LHCN-M2 (cell line): ENCODE measurements at places on chromosomes 7 and 10.
A peak's percentile ranks its signal among the peaks of the same experiment; 100 is the strongest.

DNA sequence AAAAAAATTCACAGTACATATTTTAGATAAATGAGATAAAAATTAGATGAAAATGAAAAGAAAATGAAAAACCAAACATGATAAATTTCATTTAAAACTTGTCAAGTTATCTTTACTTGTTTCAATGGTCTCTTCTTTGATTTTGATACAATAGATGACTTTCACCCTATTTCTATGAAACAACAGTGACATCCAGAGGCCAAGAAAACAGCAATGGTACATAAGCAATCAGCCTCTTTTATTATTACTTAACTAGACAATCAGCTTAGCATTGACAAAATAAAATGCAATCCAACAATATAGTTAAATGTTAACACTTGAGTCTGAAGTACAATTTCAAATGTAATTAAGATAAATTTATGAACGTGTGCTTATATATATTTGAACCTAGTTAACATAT is 74.8 kb upstream of the GPR37 start:
- no peak for DNase-seq

- peak; percentile 20 for DNase-seq
Observed at GRCh38 chr10:130020651-130021382, 56.7 kb upstream of the EBF3 start.

GRCh38 chr7:5636446-5636835 is 145.0 kb downstream of the RNF216 start:
- DNase-seq = peak; percentile 55

DNA sequence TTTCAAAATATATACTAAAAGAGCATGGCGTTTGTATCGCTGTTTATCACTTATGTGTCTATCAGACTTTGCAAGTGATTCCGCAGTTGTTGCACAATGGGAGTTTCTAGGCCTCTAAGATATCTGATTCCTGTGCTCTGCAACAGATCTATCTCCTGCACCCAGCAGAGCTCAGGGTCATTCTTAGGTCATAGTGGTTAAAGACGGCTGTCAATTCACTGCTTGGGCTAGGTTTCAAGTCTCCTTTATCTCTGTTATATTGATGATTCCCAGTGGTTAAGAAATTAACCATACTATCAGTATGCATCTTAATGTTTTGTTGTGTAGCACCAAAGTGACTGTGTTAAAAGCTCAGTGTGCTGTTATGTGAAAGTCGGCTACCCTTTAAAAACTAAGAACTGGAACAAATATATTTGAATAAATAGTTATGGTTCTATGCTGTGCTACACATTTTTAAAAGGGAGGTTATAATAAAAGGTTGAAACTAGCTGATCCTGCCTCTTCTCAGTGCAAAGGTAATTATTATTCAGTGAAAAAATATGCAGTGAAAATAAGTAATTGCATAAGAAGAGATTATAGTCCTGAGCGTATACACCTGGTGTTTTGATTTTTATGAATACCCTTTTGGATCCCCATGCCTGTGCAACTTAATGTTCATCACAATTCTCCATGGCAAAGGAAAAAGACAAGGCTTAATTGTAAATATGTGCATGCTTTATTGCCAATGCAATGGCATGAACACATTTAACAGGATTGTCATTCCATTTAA is 24.0 kb downstream of the HOXA1 start:
- peak; percentile 59 for DNase-seq

DNA sequence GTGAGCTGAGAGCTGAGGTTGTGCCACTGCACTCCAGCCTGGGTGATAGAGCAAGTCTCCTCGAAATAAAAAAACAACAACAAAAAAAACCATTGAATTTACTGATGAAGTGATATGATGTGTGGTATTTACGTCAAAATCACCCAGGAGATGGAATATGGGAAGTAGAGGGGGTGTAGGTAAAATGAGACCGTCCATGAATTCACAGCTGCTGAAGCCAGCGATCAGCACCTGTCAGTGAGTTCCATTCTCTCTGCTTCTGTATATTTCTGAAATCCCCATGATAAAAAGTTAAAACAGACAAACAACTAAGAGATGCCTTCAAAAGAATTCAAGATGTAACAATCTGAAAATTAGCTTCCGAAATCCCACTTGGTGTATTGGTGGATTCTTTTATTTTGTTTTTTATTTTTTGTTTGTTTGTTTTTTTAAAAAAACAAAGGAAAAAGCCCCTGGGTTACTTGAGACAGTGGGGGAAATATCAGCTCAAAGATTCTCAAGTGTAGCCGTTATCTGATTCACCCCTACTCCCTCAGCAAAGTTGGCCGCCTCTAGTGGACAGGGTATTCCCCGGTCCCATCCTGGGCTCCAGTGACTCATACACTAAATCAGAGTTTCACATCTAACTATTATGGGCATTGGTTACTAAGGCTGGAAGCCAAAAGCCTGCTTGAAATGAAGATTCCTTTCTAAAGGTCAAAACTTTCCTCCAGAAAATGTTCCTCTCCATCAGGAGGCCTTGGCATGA is 76.4 kb downstream of the MAP3K8 start:
- peak; percentile 38 for DNase-seq

GRCh38 chr7:144723301-144723700 is 112.6 kb downstream of the TPK1 start:
- DNase-seq = no peak

DNA sequence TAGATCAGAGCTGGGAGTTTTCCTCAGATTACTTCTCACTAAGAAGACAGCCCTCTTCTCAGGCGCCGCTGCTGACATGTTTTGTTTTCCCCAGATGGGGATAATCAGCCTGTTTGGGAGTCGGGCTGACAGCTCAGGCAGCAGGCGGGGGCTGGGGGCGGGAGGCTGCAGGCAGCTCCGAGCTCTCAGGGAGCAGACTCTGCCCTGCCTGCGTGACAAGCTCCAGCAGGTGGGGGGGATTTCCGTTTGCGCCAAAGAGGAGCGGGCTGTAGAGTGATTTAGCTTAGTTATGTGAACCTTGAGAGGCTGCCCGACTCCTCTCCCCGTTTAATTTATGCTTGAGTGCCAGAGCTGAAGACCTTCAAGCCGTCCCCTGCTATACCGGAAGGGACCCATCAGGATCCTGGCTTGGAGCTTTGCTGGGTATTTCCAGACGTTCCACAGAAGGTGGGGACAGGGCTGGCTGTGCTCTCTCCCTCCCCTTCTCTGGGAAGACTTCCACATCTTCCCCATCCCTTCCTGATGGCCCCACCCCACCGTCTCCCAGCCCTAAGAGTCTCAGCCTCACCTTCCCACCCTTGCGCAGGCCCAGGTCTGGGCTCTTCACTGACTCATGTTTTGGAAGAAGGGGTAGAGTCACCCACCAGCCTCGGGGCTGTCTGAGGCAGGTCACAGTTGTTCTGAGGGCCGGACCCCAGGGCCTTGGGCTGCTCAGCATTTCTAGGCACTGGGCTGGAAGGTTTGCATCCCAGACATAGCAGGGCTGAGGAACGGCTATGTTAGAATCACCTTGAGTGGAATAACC is 24.7 kb upstream of the ADCYAP1R1 start:
- no peak for DNase-seq

GRCh38 chr7:158649279-158649678 is 55.3 kb downstream of the NCAPG2 start:
- peak; percentile 94 for DNase-seq

- DNase-seq = no peak
Observed at GRCh38 chr10:69836731-69837030, 35.0 kb downstream of the COL13A1 start.

DNA sequence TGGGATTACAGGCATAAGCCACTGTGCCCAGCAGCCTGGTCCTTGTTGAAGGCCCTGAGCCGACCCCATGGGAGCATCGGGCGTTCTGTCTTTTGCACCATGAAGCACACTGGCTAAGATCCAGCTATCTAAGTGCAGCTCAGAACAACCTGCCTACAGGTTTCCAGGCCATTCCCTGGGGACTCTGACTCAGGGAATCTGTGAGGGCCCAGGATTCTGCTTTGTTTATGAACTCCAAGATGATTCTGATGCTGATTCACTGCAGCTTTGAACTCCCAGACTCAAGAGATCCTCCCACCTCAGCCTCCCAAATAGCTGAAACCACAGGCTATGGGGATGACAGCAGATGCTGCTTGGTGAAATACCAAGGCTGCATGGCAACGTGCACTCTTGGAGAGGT is 30.2 kb downstream of the NPTX2 start:
- no peak for DNase-seq

DNA sequence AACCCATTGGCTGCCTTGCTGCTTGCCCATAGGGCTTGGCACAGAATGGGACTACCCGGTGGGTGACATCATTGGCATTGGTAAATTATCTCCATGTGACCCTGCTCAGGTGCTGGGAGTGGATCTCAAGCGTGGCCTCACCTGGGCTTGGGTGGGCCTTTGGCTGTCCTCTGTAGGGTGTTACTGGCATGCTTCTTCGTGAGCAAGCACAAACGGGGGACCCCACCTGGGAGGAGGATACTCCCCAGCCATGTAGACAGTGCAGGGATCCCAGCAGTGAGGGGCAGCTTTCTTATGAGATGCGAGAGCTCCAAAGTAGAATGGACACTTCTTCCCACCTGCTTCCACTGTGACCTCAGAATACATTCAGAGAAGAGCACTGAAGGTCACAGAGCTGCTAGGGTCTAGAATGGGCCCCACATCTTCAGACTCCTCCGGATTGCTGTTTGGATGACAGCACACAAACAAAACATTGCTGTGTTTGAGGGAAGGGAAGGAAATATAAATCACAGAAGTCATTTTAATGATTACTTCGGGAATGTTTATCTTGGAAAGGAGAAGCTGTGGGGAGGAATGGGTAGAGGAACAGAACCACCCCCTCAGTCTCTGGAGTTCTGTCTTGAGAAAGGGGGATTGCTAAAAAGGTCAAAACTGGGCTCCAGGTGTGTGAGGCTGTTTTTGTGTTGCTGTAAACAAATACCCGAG is 75.9 kb downstream of the SH2D4B start:
- no peak for DNase-seq

- no peak for DNase-seq
Observed at GRCh38 chr10:116611153-116611545, 9.6 kb upstream of the PNLIPRP2 start.

- no peak for DNase-seq
Observed at GRCh38 chr10:104578671-104579070, 62.4 kb upstream of the SORCS3 start.

- DNase-seq = peak; percentile 14
Observed at GRCh38 chr7:27520815-27521790, 141.6 kb downstream of the HIBADH start.

DNA sequence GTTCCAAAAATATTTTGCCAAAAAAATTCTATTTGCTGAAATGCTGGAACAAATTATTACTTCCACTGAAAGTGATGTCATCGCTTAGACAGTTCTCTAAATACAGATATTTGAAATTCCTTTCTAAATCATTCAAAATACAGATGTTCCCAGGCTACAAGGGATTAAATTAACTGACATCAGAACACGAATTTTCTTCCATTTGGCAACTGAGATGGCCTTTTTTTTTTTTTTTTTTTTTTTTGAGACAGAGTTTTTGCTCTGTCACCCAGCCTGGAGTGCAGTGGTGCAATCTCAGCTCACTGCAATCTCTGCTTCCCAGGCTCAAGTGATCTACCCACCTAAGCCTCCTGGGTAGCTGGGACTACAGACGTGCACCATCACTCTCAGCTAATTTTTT is 57.0 kb downstream of the P4HA1 start:
- peak; percentile 83 for DNase-seq

DNA sequence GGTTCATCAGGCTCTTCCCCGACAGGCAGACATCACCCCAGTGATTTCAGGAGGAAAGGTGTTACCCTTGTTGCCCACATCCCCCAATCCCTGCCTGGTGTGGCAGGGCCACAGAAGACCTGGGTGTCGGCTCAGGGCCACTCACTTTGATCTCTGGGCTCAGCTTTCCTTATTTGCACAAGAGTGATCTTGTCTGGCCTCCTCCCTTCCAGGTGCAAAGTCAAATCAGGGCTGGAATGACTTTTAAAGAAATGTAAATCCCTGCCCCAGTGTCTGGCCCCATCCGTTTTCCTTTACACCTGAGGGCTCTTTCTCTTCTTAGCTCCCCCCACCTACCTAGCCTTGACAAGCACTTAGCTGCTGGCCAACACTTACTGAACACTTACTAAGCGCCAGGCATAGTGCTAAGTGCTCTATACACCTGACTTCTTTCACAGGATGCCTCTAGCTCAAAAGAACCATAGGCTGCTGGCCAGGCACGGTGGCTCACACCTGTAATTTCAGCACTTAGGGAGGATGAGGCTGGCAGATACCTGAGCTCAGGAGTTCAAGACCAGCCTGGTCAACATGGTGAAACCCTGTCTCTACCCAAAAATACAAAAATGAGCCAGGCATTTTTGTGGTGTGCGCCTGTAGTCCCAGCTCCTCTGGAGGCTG is 979 bp upstream of the NODAL start:
- DNase-seq = no peak

GRCh38 chr7:148210804-148211325 is 379.7 kb upstream of the C7orf33 start:
- DNase-seq = no peak

GRCh38 chr7:145497911-145498525 is 618.6 kb upstream of the CNTNAP2 start:
- DNase-seq = no peak

- DNase-seq = no peak
Observed at GRCh38 chr10:5147981-5148677, 36.8 kb downstream of the AKR1C8 start.

- DNase-seq = no peak
Observed at GRCh38 chr7:156610130-156610529, 30.4 kb upstream of the RNF32 start.

- no peak for DNase-seq
Observed at GRCh38 chr7:38978491-38978890, 782 bp downstream of the POU6F2 start.

DNA sequence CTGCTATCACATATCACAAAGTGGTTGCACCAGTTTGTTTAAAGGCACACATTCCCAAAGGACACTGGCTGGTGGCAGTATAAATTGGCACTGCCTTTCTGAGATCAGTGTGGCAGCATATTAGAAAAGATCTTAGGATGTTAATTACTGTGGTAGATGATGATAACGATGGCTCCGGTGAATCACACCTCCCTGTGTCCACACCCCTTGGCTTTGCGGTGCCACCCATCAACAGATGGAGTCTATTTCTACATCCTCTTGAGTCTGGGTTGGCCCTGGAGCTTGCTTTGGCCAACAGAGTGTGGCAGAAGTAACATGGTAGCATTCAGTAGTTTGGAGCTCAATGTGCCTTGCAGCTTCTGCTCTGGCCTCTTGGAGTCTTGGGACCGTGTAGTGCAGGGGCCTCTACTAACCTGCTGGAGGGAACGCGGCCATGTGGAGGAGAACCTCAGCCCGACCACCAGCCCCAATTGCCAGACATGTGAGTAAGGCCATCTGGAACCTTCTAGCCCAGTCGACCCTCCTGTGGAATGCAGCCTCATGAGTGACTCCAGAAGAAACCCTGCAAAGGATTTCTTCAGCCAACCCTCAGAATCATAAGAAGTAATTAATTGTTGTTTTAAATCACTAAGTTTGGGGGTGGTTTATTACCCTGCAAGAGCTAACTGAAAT is 27.2 kb upstream of the PLEKHA1 start:
- no peak for DNase-seq

DNA sequence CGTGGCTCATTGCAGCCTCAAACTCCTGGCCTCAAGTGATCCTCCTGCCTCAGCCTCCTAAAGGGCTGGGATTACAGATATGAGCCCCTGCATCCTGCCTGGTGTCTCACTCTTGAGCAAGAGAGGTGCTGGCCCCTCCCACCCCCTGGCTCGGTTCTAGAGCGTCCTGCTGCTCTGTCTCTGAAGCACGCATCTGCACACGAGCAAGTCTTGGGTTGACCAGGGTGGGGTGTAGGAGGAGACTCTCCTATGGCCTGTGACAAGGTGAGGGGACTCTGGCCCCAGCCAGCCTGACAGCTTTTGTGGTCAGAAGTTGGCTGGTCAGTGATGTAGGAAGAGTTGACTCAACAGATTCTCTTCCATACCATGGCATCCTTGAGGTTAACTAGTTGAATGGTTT is 110.7 kb upstream of the CARD11 start:
- no peak for DNase-seq
